ENCODE measurements at places on chromosomes 3 and 15.

- no peak for DNase-seq
Measured at GRCh38 chr15:67469680-67470079, 51.3 kb upstream of the C15orf61 start.

DNA sequence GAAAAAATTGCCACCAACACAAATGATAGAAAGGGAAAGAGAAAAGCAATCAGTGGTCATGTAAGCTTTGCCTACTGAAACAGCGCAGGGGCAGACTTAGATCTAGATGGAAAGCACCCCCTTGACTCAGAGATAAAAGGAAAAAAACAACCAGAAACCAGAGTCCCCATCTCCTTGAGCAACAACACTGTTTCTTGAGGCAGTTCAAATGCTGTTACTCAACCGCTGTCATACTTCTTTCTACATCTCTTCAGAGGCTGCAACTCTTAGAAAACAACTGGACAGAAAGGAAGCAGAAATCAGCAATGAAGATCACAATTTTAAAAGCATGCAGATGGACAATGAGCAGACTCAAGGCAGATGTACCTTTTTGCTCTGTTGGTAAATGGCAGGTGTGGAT, 36.5 kb downstream of the FSIP1 start:
- DNase-seq, result no peak

GRCh38 chr15:75153087-75153486, 48.6 kb upstream of the C15orf39 start:
- DNase-seq, result no peak

- no peak for DNase-seq
Measured at GRCh38 chr3:66729687-66730393, 229.0 kb upstream of the LRIG1 start.

GRCh38 chr3:175746308-175746707, 887.2 kb downstream of the NAALADL2 start:
- DNase-seq, result no peak

DNA sequence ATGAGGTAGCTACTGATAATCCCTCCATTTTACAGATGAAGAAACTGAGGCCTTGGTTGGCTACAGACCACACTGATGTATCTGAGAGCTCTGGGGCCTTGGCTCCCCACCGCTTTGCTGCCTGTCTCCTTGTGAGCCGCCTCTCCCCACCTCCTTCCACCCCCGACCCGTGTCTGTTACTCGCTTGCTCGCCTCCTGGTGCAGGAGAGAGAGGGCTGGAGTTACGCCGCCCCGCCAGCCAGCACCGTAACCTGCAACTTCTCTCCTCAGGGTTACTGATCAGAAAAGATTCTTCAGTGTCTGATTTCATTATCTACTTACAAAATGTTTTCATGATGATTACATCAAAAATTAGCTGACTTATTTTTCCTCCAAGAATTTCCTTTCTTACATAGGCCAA, 34.1 kb downstream of the TM2D3 start:
- DNase-seq, result no peak

DNA sequence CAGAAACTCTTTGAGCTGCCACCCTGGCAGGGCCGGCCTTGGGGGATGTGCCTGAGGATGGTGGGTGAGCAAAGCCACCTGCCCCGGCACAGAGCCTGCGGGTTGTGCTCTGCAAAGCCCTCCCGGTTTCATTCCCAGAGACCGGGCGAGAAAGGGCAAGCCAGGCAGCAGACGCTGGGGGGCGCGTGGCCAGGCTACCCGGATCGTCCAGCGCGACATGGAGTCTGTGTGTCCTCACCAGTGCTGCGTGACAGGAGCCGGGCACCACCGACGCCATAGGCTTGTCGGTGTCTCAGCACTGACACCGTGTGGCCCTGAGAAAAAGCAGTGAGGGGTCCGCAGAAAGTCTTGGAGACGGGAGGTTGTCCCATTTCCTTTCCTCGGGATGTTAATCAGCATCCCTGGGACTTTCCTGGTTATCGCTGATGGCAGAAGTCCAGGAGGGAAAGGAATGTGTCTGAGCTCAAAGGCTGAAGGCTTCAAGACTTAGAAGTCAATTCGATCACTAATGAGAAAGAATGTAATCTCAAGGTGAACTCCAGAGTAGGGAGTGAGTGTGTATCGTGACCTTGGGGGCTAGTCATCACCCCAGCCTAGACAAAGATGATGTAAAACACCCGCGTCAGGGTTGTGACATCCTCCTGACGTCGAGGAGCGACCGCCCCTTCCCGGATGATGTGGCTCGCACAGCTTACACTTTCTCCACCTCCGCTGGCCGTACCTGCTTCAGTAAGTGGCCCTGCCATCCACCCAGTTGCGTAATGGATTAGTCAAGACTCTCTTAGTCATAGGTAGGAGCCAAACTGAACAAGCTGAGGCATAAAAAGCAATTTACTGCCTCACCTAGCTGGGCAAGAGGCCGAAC, 36.3 kb upstream of the PLA2G4E start:
- peak; percentile 75 for DNase-seq

- no peak for DNase-seq
Measured at GRCh38 chr3:167940241-167940640, 155.5 kb downstream of the GOLIM4 start.

- no peak for DNase-seq
Measured at GRCh38 chr15:71276336-71276665, 161.0 kb downstream of the THSD4 start.

DNA sequence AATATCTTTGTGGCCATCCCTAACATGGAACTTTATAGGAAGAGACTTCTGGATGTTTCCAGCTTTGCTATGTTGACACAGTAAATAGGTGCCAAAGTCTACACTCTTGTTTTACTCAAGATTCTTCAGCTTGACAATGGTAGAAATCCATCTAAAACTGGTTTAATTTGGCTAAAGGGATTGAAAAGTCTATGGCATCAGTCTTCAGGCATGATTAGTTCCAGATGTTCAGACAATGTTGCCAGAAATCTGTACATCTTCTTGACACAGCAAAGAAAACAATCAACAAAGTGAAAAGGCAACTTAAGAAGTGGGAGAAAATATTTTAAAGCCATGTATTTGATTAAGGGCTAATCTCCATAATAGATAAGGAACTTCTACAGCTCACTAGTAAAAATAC, 130.5 kb downstream of the LRRC3B start:
- no peak for DNase-seq

DNA sequence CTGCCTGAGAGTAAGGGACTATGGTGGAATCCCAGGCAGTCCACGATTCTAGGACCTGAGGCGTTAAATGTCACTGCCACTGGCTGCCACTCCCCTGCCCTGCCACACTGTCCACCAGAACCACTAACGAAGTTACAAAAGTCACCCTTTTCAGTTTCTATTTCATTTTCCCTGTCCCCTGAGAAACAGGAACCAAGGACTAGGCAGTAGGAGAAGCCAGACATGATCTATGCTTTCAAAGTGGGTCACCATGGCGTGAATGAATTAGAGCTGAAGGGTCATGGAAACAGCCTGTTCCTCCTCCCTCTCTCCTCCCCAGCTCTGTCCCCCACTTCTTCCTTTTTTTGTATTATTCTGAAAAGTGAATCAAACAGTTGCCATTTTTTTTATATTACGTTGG, 9.1 kb upstream of the ADPRH start:
- no peak for DNase-seq

DNA sequence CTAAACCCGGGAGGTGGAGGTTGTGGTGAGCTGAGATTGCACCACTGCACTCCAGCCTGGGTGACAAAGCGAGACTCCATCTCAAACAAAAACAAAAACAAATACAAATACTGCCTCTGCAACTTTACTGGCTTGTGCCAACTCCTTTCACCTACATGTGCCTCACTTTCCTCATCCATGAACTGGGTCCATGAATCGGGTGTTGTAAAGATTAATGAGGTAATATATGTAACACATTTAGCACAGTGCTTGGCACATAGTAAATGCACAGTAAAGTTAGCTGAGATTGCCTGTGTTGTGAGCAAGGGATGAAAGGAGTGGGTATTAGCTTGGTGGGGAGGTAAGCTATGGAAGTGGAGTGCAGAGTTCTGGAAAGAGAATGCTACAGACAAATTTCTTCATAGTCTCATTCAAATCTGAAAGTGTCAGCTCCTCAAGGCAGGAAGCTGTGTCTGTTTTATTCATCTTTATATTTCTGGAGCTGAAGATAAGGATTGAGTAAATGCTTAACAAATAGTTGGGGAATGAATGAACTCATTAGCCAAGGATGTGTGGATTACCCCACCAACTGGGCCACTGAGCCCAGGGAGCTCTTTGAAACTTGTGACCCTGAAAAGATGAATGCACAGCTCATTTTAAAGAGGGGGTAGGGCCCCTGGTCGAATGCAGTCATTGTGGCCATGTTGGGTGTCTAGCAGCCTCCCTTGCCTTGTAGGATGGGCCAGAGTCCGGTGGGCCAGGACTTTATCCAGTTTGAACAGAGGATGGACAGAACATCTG, 7.7 kb upstream of the CDCP1 start:
- no peak for DNase-seq

DNA sequence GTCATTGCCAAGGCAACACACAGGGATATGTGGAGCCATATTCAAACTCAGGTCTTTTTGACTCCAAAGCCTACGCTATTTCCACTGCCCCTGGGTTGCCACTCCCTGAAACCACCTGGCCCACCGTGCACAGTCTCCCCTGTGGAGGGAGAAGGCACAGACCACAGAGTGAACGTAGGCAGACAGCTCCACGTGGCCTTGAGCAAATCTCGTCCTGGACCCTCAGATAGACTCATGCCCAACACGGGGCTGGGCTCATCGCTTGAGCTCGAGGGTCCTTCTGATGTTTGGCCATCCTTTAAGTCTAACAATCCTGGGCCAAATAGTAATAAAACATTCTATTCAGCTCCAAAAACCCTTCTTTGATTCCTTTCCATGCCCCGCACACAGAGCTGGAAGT, 72.0 kb downstream of the CPN2 start:
- no peak for DNase-seq

GRCh38 chr15:98996169-98996568, 11.4 kb downstream of the PGPEP1L start:
- no peak for DNase-seq

DNA sequence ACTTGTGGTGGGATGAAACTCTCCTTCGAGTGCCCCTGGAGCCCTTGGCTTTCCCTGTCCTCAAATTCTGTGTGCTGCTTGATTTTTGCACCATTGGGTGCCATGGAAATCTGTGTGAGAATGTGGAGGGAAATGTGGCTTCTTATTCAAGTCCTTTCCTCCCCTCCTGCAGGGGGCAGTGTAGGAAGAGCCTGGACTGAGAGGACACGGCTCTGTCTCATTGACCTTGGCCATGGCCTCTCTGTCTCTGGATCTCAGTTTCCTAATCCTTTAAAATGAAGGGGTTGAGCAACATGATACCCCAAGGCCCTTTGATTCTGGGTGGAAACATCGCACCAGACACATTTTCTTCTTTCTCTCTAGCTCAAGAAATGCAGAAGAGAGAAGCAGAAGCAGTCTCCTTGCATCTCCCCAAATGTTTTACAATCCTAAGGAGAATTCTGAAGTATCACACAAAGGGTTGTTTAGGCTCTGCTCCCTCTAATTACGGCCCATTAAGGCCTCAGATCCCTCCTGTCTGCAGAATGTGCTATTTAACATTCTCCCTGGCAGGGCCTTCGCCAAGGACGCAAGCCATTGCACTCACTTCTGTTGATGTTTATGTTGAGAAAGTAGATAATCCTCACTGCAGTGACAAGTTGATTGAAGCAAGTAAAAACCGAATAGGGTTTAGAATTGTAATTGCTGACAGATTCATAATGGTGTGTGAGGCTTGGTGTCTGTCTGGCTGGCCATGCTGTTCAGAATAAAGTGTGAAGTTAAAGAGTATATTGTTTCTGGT, 169.1 kb downstream of the TPRG1 start:
- no peak for DNase-seq

GRCh38 chr3:120349855-120350125, 636 bp upstream of the LRRC58 start:
- DNase-seq, result no peak

- no peak for DNase-seq
Measured at GRCh38 chr15:87522997-87523396, 733.5 kb downstream of the NTRK3 start.

- no peak for DNase-seq
Measured at GRCh38 chr3:127792541-127793292, 29.6 kb downstream of the MGLL start.

GRCh38 chr3:152505926-152506325, 237.2 kb downstream of the MBNL1 start:
- no peak for DNase-seq

GRCh38 chr3:41198526-41198925, 779 bp upstream of the CTNNB1 start:
- DNase-seq, result peak; percentile 66

- no peak for DNase-seq
Measured at GRCh38 chr3:142244056-142244455, 18.7 kb upstream of the GK5 start.

DNA sequence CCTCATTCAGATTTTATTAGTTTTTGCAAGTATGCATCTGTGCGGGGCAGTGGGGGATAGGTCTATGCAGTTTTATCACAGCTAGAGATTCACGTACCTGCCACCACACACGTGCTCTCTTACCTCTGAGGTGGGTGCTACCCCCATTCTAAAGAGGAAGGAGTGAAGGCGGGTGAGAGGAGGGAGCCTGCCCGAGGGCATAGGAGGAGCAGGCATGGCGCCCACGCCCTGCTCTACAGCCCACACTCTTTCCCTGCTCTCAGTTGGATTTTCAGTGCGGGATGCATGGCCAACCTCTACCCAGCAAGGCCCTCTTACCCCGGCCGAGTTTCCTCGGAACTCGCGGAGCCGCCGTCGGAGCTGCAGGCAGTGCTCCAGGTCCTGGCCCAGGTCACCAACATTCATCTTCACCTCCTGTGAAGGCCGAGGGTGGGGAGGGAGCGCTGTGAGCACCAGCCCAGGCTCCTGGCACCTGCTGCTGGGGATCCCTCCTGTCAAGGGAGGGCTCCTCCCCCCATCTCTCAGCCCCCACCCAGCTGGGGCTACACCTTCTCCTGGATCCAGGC, 26.9 kb downstream of the PLA2G4B start:
- DNase-seq, result no peak

DNA sequence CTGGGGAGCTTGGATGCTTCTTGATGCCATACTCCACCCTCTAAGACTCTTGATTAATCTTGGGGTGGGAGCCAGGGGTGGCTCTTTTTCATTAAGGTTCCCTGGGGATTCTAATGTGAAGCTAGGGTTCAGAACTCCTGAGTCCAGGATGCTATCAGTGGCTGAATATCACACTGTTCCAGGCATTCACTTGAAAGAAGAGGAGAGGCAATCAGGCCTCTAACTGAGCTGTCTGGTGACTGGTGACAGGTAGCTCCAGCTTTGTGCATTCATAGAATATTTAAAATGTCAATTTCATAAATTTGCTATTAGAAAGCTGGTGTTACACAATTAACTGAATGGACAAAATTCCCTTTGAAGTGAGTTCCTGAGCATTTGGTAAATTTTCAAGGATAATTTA, 139.0 kb downstream of the CHDH start:
- no peak for DNase-seq

- DNase-seq, result no peak
Measured at GRCh38 chr3:13710251-13710650, 161.3 kb downstream of the FBLN2 start.
